ENCODE measurements at places on chromosomes 5 and 9.
A peak's percentile ranks its signal among the peaks of the same experiment; 100 is the strongest.

DNA sequence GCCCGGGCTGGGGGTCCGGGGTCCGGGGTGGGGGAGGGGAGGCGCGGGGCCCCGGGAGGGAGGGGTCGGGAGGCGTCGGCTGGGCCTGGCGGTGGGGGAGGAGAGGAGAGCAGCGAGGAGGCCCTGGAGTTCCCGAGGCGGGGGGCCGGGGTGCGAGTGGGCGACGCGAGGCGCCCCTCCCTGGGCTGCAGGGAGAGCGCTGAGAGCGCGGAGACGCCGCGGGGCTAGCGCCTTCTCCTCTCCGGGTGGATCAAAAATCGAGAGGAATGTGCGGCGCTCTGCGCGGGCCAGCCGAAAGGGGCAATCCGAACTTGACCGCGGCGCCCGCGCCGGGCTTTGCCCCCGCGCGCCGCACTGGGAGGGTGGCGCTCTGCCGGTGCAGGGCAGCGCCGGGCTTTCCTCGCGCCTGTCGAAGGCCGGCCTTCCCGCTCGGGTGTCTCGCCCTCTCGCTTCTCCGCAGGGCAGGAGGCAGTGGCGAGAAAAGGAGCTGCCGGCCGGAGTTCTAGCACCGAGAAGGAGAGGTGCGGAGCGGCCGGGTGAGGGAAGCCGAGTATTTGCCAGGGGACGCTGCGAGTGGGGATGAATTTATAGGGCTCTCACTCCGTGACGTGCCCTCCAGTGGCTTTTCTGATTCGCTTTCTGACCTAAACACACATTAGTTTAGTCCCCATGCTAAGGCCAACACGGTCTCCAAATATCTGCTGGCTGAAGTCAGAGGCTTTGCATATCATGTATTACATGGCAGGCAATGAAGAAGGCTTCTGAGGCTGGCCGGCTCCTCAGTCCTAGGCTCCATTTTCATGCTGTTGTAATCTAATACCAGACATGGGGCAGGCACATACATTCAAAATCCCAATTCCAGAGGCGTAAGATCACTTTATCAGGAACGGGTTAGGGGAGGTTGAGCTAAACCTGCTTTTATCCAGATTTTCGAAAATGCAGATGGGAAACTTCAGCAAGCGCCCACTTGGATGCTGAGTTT is 503 bp upstream of the GDNF start:
- DNase-seq = peak; percentile 40

- no peak for DNase-seq
Observed at GRCh38 chr5:40988746-40989510, 79.6 kb downstream of the C7 start.

GRCh38 chr9:83061990-83062650 is 822 bp downstream of the RASEF start:
- no peak for DNase-seq

- DNase-seq = no peak
Observed at GRCh38 chr5:169798438-169798837, 161.4 kb downstream of the DOCK2 start.

DNA sequence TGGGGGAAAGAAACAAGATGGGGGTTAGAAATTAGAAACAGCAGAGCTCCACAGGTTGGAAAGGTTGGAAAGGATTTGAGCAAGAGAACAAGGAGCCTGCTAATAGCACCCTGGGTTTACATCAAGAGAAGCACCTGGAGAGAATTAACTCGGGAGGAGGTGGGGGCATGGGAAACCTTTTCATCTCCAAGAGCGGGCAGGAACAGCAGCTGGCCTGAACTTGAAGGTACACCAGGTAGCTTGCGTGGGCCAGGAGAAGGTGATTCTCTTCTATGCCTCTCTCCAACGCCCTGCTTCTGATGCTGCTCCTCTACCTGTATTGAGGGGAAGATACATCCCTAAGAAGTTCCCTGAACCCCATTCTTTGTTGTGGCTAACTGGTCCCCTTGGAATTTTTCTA is 37.1 kb upstream of the GLRX start:
- no peak for DNase-seq

DNA sequence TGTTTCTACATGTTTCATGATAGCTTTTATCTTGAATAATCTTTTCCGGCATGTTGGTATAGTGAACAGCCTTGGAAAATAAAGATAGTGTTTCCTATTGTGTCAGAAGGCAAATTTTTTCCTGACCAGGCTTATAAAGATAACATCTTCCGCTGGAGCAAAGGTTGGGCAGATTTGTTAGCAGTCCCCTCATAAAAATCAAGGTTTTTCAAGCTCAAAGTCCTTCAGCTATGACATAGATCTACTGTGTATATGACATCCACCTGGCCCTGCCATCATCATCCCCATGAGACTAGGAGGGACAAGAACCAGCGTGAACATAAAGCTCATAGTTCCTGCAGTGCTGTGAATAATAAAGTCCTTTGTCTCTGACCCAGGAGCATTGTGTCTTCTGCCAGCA is 30.4 kb upstream of the OTULINL start:
- no peak for DNase-seq

DNA sequence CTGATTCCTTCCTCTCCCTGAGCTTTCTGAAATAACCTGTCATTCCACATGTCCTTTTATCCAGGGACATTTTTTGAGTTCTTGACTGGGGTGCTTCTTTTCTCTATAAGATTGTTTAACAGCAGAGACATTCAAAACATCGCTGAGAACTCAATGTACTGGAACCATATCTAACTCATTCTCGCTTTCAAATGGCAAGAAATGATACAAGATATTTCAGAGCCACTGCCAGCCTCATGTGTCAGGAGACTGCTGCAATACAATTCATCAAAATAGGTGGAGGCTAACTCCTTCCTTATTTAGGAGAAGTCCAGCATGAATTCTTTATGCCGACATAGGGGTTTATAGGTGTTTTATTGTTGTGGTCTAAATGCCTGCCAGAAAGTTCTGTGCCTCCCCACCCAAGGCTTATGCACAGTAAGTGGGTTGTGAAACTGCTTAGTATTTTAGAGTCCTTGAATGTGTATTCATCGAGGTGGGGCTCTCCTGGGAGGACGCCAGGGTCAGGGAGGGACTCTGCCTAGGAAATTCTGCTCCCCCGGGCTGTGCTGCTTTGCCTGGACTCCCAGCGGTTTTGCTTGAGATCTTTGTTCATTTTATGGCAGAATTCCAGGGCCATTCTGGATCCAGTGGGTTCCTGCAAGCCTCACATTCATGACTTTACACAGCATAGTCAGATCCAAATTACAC is 53.9 kb downstream of the ZNF474 start:
- peak; percentile 85 for DNase-seq

- DNase-seq = no peak
Observed at GRCh38 chr9:89844075-89844474, 239.3 kb downstream of the GADD45G start.

DNA sequence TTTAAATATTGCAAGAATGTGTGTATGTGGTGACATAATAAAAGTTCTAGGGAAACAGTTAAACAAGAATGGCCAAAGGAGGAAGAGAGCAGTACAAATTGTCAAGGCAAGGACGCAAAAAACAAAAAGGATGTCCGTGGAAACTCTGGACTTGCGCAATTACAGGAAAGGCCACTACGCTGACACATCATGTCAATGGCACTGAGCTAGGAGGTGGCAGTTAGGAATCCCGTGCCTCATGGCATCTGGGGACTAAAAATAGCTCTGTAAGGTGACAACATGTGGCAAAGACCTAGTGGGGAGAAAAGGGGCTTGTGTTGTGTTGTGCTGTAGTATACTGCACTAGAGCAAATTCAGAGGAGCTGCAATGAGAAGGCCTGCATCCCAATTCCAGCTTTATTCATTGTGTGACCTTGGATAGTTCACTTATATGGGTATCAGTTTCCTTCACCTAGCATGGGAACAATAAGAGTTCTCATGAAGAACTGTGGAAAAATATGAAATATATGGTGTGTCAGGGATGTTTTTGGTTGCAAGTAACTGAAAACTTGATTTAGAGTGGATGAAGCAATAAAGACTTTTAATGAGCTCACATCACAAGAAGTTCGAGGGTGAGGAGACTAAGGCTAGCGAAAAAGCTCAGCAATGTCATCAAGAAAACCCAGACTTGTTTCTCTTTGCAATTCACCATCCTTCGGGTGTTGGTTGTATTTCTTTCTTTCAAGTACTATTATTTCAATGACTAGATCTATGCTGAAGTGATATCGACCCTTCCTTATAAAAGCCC is 124.1 kb upstream of the STC2 start:
- DNase-seq = peak; percentile 86

DNA sequence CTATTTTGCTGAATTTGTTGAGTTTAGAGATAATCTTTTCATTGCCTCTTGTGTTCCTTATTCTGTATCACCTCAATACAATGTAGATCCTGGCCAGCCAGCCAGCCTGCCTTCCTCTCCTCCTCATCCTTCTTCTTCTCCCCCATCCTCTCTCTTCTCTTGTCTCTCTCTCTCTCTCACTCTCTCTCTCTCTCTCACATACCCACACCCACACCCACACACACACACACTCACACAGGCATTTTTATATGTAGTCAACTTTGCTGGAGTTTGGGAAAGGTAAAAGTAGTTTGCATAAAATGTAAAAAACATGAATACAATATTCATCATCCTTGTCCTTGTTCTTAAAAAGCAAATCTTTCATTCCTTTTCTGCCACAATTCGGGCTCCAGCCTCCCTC is 60.5 kb downstream of the ZFAND5 start:
- DNase-seq = no peak

DNA sequence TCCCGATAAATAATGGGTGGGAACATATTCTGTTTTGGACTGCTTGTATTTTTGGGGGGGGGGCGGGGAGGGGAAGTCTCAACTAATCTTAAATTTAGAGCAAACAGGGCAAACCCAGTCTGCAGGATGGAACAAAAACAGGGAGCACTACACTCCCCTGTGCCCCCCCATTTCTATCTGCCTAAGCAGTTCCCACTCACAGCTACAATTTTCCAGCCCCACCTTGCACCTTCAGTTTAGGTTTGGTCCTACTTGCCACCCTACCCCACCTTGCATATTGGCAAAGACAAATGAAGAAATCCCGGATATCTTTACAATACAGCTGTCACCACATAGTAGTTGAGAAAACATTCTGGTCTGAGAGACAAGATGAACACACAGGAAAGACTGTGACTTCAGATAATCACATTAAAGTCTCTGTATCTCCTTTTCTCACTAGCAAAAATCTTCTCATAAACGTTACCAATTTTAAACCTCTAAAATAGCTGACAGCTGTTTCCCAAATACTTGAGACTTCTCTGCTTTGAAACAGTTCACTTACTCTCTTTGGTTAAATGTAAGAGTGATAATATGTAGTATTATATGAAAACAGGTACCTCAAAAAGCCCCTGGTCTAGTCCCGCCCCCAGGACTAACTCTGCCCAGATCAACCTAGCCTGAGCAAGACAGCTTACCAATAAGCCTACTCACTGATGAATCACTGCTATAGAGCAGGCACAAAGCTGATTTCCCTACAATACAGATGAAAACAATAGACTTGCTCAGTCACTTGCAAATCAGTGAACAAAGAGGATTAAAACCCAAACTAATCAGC is 5.2 kb upstream of the RAPGEF6 start:
- peak; percentile 42 for DNase-seq

DNA sequence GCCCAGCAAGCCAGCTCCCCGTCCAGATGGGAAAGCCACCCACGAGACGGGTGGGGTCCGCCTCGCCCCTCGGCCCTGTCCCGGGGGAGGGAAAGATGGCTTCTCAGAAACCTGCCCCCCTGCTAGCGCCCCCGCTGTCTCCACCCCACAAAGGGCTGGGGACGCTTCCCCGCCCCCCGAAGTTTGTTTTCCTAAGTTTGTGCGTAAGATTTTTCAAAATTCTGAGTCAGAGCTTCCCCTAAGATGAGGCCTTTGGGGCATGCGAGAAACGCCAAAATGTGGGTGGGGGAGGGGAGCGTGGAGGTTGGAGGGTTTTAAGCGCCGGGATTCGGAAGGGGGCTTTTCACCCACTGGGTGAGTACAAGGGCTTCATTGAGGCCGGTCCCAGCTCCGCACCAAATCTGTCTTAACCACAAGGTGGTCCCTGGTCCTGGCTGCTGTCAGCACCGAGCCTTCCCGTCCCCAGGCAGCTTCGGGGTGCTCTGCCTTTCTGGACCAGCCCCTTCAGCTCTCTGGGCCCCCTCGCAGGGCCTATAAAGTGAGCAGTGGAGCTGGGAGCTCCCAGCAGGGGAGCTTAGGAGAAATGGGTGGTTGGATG is 32.3 kb downstream of the PRRX2 start:
- peak; percentile 52 for DNase-seq

- DNase-seq = peak; percentile 41
Observed at GRCh38 chr9:104748359-104749031, 1.0 kb downstream of the NIPSNAP3A start.

- no peak for DNase-seq
Observed at GRCh38 chr5:127025467-127025866, 4.9 kb downstream of the MARCHF3 start.

DNA sequence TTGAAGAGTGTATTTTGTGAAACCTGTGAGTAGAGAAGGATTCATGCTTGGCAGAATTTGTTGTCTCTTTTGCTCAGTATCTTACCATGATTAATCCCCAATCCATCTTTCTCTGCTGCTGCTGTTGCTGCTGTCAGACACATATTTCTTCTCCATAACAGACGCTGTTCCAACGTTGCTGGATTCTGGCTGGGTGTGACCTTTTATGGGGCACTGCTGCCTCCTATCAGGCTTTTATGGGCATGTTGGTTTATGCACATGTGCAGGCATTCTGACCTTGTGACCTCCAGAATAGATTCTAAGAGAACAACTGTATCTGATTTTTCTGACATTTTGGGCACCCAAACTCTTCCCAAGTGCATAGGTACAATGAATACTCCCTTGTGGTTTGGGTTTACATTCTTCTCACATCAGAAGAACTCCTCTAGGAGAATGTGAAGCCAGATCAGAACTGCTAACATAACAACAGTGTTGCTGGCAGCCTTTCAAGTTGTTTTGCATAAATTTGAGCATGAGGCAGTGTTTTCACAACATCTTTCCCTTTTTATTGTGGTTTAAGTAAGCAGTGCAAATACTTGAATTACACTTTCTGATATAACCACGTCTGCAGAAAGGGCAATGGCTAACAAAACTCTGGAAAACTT is 9.2 kb upstream of the ISL1 start:
- no peak for DNase-seq

DNA sequence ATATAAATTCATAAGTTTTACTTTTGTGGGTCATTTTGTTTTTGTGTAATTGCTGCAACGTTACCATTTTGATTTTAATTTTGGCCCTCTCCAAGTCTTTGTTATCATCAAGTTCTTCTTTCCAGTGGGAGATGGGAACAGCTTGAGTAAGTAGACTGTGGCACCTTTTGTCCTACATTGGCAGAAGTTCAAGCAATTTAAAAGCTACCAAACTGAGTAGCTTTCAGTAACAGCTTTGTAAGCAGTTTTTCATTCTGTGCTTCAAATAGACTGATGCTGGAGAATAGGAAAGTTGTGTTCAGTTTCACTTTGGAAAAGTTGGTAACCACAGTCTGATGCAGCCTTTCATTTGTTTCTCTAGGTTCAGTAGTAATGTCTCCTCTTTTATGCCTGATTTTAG is 47.8 kb upstream of the TMED7 start:
- no peak for DNase-seq

- DNase-seq = peak; percentile 65
Observed at GRCh38 chr5:150158170-150158949, 2.7 kb upstream of the PDGFRB start.

DNA sequence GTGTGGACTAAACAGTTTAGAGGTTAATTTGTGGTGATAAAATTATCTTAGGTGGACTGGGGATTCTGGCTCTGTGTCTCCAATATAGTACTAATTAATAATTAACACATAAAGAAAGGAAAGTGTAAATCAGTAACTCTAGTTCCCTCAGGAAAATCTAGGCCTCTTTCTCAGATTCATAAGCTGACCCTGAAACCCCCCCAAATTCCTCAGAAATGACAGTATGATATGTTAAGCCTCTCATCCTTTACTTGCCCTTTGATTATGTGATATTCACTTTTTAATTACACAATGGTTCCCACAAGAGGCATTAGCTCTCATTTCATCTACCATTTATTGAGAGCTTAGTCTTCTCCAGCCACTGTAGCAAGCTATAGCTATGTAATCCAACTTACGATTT is 636.2 kb upstream of the SEMA6A start:
- no peak for DNase-seq
